Forelimb muscle (tissue), 1 donor: ENCODE measurements at places on chromosomes 6 and 20.

- no peak for DNase-seq
These were observed 473 bp upstream of the DTNBP1 start for GRCh38 chr6:15663130-15663871.

DNA sequence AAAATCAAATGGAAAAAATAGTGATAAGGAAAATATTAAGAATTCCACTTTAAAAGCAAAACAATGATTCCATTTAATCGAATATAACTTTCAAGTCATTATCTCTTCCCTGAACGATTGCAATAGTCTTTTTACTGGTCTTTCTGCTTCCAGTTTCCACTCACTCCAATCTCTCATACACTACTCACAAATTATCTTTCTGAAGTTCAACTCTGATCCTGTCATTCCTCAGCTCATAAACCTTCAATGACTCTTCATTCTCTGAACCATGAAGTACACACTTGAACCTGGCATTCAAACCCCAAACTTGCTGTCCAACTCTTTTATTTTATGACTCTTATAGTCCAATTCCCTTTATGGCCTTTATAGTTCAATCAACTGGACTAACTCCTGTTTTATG, 304.1 kb upstream of the TCF21 start:
- DNase-seq = no peak

DNA sequence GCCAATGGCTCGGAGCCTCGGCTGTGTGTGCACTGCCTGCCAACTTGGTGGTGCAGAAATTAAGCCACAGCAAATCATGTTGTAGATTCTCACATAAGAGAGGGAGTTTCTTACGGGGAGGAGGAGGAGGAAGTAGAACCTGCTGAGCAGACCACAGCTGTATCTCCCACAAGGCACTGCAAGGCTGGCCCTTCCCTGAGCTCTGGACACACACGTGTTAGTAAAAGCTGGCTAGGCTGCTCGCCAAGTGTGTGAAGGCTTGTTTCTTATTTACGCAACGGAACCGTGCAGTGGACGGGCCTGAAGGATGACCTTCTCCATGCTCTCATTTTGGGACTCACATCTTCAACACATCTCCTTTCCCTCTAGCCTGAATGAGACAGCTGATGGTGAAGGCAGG, 15.7 kb upstream of the QKI start:
- no peak for DNase-seq

DNA sequence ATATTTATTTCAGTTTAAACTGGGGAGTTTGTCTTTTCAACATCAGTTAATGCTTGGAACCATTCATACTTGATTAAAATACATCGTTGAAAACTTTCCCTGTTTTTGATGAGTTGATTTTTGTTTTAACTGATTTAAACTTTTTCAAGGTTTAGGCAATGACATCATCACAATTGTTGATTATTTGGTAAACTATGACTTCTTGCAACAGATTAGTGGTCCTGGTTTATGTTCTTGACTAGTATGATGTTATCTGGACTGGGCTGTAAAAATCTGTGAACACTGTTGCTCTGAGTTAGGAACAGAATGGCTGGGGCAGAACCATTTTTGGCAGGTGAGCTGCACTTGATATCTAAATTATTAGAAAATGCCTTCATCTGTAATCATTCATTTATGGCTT, at the start of gene ZC2HC1B:
ZC2HC1B (plus strand) TSS at position 241 of the 400 bp plus-strand sequence; CDS start at position 307, 66 bp downstream.
- no peak for DNase-seq

DNA sequence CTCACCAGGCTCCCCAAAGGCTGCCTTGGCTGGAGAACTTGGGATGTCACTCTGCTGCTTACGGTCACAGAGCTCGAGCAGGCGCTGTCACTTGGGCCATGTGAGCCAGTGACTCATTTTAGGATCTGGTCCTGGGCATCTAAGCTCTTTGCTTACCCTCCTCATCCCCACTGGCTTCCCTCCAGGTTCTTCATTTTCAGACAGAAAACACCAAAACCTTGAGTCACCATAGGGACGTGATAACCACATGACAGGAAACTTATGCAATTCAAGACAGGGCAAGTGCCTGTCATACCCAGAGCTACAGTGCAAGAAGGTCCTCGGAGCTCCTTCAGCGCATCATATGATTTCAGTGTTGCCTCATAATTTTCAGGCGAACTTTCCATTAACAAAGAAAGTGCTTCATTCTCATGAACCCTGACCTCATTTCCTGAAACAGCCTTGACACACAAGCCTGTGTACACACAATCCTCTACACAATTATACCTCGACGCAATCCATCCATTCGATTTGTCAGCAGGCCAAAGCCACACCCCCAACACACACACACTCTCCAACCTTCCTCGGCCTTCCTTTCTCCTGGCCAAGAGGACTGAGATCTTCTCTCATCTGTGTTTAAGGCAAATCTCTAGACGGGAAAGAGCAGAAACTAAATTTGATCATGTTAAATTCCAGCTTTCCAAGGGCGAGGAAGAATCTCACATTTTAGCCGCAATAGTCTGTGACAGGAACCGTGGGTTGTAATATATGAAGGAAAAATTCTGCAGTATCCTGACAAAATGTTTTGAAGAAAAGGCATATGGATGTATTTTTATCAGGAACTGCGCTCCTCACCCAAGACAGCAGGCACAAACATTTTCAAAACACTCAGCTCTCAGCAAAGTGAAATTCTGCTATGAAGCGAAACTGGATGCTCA, 25.3 kb downstream of the TBC1D7 start:
- peak; percentile 22 for DNase-seq

DNA sequence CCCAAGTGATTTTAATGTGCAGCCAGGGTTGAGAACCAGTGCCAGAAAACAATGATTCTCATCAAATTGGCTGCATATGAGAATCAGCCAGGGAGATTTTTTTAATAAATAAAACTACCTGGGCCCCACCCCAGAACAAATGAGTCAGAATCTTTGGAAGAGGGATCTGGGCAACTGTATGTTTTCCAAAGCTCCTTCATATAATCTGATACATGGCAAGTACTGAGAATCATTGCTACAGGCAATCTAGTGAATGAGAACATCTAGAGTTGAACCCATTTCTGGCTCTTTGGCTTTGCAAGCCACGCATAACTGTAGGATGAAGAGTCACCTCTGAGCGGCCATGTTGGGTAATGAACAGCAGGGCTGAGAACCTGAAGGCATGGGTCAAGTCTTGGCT, 26.1 kb upstream of the DSP start:
- no peak for DNase-seq

DNA sequence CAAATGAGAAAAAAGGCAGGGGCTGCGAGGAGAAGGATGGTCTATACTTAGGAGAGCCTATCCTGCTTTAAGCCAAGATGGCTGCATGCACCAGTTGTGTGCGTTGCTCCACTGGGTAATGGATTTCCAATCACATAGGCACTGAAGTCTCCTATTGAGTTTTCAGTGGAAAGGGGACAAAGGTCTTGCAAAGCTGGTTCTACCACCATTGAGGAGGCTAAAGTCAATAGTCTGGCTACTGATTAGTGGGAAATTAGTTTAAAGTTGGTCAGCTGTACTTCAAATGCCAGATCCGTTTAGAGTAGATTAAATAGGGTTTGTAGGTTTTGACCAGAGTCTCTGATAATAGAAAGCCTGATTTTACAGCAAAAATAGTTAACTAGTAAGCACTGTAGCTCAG, 104.9 kb downstream of the SESN1 start:
- no peak for DNase-seq

GRCh38 chr6:23633996-23634395, 492.0 kb upstream of the NRSN1 start:
- no peak for DNase-seq

GRCh38 chr20:58655328-58656107, 4.4 kb downstream of the STX16 start:
- DNase-seq = no peak

- no peak for DNase-seq
These were observed 9.7 kb downstream of the RNF114 start for GRCh38 chr20:49945701-49946477.

DNA sequence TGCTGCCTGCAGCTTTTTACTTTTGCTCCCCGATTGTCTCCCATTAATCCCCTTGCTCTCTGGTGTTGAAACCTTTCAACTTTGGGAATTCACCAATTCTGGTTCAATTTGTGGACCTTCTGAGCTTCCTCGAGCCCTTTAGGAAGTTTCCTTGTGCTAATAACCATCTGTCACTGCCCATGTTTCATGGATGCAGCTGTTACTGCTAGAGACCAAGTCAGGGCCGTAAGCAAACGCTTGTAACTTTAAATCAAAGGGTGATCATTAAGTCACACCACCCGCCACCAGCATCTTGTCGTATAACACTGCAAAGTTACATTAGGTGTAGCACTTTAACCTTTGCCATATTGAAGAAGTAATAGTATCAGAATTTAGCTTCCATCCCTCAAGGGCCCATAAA, 268.3 kb upstream of the SASH1 start:
- DNase-seq = no peak

GRCh38 chr6:5205877-5206850, 54.6 kb downstream of the LYRM4 start:
- DNase-seq = peak; percentile 62

DNA sequence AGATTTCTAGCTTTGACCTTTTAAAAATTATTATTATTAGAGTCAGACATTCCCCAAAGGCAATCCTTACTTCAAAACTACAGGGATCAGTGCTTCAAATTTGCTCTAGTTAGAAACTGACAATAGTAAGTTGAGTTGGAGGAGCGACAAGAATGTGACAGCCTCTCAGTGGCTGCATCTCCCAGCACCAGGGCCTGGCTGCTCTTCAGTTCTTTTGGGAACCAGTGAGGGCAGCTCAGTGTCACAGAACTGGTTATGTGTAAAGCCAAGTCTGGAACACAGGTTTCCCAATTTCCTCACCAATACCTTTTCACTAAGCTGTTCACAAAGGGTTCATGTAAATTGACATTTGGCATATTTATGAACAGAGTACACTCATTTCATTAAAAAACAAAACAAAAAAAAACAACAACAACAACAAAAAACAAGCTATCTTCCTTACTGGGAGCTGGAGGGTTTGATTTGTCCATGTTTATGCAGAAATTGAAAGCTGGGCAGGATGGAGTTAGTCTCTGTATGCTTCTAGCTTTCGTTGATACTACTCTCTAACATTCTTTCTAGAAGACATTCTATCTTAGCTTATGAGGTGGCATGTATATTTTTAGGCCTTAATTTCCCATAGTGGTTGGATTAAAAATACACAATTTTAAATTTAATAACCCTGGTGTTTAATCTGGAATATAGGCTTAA, 95.0 kb downstream of the SAMD5 start:
- DNase-seq = no peak

DNA sequence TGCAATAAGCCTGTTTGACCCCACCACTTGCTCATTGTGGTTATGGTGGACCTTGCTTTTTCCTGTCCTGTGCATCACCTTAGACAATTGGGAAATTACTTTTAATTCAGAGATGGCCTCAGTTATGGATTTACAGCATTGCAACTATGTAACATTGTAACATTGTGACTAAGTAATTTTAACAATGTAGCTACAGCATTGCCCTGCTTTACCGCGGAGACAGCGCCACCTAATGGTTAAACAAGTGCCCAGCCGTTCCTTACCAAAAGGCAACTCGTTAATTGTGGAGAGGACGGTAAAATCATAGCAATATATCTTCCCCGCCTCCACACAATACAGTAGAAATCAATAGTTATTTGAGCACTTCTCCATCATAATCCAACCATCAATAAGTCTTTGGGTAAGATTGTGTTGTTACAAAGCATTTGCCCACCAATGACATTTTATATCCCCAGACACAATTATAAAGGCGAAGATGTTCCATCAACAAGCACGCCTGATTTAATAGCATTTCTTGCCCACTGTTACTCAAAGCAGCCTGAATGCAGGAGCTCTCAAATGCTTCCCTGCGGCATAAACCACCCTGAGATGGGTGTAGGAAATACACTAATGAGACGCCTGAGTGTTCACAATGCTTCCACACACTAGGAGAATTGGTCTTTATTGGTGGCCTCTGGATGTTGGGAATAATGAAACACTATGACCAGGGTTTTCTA, 93.7 kb downstream of the PROKR2 start:
- DNase-seq = no peak

DNA sequence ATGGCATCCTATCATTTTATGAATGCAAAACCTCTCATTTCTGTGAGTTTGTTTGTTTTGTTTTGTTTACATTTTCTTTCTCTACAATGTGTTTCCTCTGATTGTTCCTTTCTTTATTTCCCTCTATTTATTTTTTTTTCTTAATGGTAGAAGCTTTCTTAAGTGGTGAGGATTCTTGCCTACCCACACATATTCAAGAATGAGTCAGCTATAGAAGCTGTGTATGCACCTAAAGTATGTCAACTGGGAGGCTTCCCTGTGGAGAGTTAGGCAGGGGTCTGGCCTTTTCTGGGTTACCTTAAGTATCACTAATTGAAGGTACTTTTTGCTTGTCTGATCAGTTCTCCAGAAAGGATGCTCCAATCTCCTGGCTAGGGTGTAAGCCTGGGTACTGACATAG, 354.0 kb downstream of the ESR1 start:
- DNase-seq = no peak

DNA sequence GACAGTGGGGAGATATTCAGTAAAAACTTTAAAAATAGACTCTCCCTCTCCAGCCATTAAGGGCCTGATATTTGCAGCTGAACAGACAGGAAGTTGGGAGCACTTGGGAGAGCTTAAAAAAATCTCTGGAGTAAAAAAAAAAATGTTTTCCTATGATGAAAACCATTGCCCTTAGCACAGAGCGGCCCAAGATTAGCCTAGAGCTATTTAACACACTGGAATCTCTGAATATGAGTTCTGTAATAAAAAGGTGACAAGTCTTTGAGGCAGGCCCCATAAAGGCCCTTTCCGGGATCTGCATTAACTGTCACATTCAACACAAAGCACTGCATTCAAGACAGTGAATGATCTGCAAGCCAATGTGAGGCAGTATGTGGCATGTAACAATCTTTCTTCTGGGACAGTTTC, 393.7 kb downstream of the ZFAND3 start:
- no peak for DNase-seq

DNA sequence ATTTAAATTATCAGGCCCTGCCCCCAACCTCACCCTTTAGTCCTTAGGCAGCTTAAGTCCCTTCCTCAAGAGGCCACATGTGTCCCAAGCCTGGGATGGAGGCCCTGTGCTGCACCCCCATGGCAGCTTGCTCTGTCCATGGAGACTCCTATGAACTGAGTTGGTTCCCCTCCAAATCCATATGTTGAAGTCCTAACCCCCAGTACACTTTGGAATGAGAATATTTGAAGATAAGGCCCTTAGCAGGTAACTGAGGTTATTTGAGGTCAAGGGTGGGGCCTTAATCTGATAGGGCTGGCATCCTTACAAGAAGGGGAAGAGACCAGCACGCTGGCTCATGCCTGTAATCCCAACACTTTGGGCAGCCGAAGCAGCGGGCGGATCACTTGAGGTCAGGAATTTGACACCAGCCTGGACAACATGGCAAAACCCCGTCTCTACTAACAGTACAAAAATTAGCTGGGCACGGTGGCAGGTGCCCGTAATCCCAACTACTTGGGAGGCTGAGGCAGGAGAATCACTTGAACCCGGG, 6.7 kb upstream of the BEND3 start:
- no peak for DNase-seq

- no peak for DNase-seq
These were observed 51.5 kb upstream of the ENPP4 start for GRCh38 chr6:46078294-46078693.

DNA sequence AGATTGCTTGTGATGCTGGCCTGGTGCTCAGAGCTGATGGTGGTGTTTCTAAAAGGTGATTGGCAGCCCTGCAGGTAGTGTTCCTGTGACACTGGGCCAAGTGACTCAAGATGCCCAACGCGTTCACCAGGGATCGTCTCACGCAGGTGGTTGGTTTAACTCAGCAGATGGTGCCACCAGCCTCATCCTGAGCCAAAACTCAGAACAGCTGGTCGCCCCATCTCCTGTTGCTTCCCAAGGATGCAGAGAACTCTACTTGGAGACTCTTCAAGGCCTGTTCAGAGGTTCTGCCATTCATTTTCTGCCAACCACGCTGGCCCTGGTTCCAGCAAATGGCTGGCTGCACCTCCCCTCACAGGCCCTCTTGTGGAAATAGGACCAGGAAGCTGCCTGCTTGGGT, 394.4 kb downstream of the CDH26 start:
- DNase-seq = no peak
